ENCODE measurements at places on chromosomes 2 and 18.

GRCh38 chr2:28778392-28778791, 26.8 kb downstream of the PPP1CB start:
- DNase-seq = no peak

- no peak for DNase-seq
Measured at GRCh38 chr18:13233787-13234783, 15.5 kb downstream of the LDLRAD4 start.

DNA sequence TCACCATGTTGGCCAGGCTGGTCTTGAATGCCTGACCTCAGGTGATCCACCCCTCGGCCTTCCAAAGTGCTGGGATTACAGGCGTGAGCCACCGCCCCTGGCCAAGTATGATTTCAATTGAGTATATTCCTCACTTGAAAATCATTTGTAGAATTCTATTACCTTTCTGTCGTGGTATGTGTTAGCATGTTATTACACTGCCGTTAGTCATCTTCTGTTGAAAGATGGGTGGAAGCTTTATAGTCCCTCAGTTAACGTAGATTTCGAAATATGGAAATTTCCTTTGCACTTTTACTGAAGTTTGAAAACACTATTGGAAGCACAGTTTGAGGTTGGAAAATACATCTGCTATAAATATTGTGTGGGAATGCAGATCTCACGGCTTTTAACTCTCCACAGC, 14.7 kb downstream of the NIFK start:
- DNase-seq = peak; percentile 68

GRCh38 chr2:135800513-135801460, 36.2 kb downstream of the LCT start:
- DNase-seq = no peak

DNA sequence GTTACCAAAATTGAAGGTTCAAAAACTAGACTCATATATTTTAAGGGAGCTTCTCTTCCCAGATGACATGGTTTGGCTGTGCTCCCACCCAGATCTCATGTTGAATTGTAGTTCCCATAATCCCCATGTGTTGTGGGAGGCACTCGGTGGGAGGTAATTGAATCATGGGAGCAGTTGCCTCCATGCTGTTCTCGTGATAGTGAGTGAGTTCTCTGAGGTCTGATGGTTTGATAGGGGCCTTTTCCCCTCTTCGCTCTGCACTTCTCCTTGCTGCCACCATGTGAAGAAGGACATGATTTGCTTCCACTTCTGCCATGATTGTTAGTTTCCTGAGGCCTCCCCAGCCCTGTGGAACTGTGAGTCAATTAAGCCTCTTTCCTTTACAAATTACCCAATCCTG, 140.1 kb downstream of the MAIP1 start:
- peak; percentile 33 for DNase-seq

- DNase-seq = no peak
Measured at GRCh38 chr18:74715865-74716712, 118.4 kb downstream of the ZNF407 start.

DNA sequence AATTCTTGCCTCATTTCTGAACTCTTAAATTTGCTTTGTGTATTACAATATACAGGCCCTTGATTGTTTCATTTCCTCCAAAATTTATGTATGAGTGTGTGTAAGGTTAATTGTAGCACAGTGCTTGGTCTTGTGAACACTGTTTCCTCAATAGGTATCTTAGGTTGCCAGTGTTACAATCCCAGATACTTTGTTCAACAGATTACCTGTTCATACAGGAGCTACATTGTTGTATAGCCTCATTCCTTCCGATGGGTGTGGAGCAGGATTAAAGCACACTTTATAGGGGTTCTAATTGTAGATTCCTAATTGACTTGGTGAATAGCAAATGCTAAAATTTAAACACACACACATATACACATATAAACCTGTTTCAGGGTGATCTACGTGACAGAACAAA, 10.7 kb downstream of the RBBP8 start:
- no peak for DNase-seq

DNA sequence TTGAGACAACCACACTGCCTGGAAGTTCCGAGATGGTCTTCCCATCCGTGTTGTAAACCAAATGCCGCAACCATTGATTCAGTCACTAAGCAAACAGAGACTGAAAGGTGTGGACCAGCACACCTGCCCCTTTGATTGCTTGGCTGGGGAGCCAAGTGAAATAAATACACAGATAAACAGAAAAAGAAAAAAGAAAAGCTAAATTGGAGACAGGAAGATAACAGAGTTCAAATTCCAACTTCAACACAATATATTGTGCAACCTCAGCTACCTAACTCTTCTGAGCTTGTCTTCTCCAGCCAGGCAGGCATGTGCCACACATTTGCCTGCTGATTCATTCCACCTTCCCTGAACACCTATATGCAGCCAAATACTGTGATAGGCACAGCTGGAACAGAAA, 110.9 kb downstream of the PID1 start:
- DNase-seq = no peak

- DNase-seq = no peak
Measured at GRCh38 chr2:235833971-235834620, 334.1 kb downstream of the GBX2 start.

DNA sequence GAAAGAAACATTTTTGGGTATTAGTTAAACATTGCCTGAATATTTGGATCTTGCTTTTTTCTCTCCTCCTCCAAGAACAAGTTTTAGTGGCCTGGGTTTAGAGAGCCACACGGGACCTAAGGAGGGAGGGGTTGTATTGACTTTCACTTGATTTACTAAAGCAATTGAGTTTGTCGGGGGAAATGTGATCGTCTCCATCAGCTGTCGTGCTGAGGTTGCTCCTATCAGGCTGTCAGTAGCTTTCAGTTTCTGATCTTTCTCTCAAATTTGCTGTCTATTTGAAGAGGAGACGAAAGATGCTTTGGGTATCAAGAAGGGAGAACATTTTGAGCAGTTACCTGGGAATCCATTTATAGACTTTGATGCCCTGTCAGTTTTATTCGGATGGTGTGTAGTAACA, 106.0 kb downstream of the SETBP1 start:
- DNase-seq = no peak

- DNase-seq = no peak
Measured at GRCh38 chr2:76204048-76204447, 493.3 kb upstream of the GCFC2 start.

- DNase-seq = peak; percentile 11
Measured at GRCh38 chr2:85095094-85095493, 38.1 kb upstream of the TCF7L1 start.

- peak; percentile 60 for DNase-seq
Measured at GRCh38 chr2:120791962-120792297, 56.3 kb downstream of the GLI2 start.

DNA sequence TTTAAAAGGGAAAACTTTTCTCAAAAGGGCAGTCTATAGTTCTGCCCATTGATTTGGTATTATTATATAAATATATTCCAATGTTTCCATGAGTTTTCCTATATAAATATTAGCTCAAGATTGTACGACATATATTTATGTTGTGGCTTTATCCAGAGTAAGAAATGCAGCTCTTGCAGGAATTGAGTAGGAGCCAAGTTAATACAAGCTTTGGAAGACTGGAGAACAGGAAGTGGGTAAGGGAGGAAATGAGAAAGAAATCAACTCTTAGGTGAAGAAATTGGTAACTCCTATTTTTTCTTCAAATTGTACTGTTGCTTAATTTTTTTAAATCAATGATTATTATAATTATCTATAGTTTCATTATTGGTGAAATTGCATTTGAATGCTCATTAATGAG, 105.4 kb upstream of the FAM117B start:
- DNase-seq = peak; percentile 72

- DNase-seq = no peak
Measured at GRCh38 chr2:190216829-190217228, 102.8 kb downstream of the HIBCH start.

DNA sequence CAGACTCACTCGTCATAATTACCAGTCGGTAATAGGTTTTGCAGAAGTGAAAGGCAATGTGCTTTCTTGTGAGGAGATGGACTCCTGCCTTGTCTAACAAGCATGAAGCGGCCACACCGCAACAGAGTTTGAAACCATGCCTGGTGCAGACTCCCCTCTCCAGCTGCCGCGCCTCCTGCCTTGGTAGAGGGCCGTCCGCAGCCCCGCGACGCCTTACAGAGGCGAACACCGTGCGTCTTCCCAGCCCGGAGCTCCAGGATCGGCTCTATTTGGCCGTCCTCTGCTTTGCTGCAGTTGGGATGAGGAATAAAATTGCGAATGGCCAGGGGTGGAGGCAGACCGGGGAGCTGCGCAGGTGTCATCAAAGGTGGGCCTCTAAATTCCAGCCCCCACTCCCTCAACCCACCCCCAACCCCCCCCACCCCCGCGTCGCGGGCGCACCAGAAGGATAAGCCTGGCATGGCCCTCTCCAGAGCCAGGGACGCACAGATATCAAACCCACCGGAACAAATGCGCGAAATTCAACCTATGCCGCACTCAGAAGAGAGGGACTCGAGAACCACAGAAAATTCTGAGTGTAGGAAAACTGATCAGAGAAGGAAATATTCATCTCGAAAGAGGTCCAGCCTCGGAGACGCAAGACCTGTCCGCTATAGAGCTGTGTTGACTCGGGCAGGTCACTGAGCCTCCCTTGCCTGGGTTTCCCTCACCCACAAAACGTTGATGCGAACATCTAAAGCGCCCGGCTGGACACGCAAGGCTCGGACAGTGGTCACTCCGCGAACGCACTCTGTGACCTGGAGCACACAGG, 1.1 kb downstream of the TRABD2A start:
- DNase-seq = no peak

DNA sequence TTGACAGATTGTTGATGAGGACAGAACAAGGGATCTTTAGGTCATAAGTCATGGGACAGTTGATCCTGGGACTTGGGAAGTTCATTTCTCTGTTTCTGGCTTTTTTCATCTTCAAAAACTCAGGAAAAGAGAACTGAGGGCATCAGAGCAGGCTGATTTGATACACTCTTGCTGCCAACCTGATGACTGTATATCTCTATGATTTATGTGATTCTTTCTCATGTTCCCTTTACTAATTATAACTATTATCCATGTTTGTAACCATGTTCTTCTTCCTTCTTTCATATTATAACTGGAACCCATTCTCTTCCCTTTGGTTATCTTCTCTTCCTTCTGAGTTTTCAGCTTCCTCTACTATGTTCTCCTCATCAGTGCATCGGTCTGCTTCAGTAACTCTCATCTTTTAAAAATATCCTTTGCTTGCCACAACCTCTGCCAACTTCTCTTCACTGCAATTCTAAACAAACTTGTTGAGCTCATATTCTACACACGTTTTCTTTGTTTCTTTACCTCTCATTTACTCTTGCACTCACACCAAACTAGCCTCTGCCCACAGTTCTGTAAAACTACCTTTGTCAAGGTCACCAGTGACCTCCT, 13.5 kb downstream of the RASGRP3 start:
- DNase-seq = no peak

DNA sequence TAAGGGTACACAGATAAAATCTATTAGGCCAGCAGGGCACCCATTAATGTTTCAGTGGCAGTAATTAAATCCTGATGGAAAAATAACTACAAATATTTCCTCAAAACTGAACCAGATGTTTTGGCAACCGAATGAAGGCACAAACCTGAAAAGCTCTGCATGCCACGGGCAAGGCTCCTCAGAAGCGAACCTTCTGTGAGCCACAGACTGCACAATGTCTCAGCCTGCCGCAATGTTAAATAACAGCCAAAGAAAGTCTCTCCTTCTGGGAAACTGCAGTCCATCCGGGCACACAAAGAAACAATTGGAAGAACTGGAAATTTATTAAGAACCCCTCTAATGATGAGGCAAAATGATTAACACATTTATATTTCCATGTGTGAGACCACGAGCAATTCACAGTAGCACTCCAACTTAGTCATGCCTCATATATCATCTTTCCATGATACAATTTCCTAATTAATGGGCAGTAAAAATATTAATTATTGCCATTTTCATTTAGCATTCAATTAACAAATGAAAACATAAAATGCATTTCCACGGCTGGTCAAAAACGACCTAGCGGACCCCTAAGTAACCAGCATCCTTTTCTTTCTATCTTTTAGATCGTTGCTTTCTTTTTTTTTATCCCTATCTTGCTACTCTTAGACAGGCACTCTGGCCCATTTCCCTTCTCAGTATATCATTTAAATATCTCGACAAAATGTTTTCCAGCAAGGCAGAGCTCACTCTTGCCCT, 237.5 kb downstream of the EPHA4 start:
- no peak for DNase-seq

DNA sequence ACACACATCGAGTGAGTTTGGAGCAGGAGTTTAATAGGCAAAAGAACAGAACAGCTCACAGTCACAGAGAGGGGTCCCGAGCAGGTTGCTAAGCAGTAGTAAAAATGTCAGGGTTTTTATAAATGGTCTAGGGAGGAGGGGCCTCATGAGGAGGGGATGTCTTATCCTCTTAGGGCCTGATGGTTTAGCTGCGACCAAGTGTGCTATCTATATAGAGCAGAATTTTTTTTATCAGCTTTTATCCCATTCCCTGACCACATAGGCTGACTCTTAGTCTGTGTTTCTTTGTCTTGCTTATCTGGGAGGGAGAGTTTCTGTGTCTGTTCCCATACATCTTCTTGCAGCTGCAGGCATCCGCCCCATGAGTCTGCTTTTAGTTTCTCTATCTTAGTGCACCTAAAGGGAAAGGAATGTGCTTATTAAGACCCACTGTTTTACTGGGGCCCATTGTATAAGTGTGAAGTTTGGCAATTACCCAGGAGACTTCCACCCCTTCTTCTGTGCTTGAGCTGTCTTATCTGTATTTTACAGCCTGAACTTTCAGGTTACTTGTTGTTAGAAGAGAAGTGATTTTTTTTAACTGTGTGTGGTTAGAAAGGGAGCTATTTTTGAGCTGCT, 30.4 kb upstream of the GMCL1 start:
- peak; percentile 65 for DNase-seq

DNA sequence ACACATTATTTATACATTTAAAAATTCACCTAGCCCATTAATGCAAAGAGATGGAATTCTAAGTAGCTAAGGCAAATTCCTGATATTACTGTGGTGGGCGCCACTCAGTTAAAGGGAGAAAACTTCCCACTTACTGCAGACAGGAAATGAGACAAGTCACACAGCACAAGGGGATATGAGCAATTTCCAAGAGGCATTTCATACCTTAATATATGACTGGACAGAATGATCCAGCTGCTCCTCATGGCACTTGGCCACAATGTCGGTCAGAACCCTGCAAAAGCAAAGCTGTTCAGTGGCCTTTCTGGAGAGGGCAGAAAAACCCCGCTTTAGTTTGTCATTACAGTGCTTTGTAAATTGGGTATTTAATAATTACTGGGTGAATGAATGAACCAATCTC, 121.4 kb upstream of the CCDC195 start:
- DNase-seq = peak; percentile 91

DNA sequence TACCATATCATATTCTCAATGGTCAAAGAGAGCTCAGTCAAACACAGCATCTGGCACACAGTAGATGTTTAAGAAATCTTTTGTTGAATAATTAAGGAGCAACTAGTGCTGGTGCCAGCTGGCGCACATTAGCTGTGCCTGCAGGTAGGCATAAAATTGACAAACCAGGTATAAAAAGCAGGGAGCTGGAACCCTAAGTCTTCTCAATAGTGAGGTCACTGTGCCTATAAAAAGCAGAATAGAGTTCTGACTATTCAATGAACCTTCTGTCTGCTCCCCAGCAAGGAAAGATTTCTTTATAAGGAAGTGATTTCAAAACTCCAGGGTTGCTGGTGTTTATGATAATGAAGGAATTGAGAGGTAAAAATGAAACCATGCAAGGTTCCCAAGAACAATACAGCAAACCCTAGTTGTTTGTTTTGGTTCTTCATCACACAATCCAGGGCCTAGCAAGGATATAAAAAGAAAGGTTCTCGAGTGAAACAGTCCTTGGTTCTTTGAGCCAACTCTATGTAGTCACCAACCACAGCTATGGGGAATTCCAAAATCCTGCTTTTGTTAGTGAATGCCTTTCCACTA, 76.1 kb downstream of the THADA start:
- DNase-seq = peak; percentile 68

- no peak for DNase-seq
Measured at GRCh38 chr18:43392168-43392567, 114.9 kb upstream of the SYT4 start.

All from HT1080 (cell line).